ENCODE measurements at places on chromosomes 12 and 14.

GRCh38 chr12:121576851-121577391 is 3.9 kb downstream of the KDM2B start:
- no peak for DNase-seq

- DNase-seq = no peak
Measured at GRCh38 chr12:133233993-133234564, 1.6 kb downstream of the ANHX start.

DNA sequence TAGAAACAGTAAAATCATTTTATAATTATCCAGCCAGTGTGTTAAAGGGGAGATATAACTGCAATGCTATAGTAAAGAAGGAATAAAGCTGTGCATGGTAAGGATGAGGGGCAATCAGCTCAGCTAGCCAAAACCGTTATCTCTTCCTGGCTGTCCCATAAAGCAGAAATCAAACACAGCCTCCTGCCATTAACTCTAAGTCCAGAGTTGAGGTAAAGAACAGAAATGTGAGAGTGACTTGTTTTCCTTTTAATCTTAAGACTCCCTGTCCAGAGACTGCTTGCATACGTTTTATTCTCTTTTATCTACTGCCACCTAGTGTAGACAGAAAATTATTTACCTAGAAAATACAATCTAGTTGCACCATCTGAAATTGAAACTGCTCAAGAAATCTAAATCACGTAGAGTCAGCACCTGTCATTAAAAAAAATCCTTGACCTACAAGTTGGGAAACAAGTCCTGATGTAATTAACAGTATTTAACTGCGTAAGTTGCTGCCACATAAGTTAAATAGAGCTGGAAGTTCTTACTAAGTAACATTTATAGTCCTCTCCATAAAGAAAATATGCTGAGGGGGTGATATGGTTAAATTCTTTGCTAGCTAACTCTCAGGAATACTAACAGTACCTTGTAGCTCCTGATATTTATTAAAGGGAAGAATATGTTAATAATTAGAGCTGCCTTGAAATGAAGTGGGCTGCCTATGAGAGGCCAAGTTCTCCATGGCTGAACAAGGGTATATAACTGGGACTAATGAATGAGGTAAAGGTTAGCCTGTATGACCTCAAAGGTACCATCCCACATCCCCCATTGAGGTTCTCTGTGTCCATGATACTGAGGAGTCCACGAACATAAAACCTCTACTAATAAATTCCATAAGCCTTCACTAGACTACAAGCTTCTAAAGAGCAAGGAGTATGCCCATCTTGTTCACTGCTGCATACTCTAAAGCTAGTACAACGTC is 62.7 kb downstream of the GALNT4 start:
- no peak for DNase-seq

DNA sequence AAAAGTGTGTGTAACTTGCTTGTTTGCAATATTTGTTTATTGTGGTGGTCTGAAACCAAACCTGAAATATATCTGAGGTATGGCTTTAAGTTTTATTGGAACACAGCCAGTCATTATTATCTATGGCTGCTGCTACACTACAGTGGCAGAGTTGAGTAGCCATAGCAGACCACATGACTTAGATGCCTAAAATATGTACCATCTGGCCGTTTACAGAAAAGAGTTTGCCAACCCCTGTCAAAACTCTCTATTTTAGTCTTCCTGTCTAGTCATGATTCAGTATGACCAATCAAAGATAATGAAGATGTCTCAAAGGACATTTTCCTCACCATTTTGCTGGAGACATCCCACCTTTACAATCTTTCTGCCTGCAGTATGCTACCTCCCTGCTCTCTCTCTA is 242.3 kb downstream of the ANO6 start:
- no peak for DNase-seq

GRCh38 chr12:26340649-26341048 is 145.3 kb downstream of the SSPN start:
- DNase-seq = no peak

DNA sequence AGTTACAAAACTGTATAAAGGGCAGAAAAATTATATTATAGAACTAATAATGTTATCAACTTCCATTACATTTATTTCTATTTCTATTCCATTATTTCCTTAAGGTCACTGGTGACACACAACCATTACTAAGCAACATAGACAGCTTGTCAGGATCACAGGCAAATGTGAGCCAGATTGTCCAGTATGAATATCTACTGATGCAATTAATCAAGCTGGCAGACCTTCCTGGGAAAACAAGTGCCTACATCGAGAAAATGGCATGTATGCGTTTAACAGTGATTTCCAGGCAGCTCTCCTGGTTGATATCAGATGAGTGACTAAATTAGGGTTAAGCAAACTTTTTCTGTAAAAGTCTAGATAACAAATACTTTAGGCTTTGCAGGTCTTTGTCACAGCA is 36.9 kb upstream of the TSPAN8 start:
- no peak for DNase-seq

- no peak for DNase-seq
Measured at GRCh38 chr14:24876996-24877395, 173.0 kb downstream of the STXBP6 start.
